ENCODE measurements at places on chromosomes 2 and 18.

- no peak for DNase-seq
Observed at GRCh38 chr18:13218997-13219396, 437 bp downstream of the LDLRAD4 start.

- DNase-seq: peak; percentile 12
Observed at GRCh38 chr18:79581406-79581805, 98.2 kb upstream of the CTDP1 start.

DNA sequence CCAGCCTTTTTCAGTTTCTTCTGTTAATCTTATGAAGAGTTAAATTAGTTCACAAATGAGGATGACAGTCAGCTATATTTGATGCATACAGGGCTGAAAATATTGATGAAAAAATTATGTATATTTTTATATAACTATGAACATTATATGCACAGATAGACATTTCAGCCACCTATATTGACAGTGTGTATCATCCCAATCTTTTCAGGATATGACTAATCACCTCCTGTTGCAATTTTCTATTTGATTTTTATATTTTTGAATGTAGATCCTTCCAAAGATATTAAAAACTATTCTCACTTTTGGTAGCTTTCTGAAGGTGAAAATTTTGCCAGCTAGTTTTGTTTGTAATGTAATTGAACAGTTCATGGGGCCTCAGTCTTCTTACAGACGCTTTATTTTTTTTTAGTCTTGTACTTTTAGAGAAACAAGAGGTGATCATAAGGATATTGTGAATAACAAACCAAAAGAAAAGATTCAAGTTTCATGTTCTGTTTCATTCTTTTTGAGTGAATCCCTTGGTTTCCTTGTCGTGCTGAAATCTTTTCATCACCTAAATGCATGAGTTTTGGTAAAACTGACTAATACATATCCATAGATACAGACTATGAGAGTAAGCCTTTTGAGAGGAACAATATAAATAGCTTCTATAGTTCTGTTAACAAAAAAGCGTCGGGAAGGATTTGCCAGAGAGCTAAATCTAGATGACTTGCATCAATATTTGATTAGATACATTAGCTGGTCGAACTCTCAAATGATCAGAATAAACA is 123.1 kb downstream of the ARHGAP15 start:
- no peak for DNase-seq

DNA sequence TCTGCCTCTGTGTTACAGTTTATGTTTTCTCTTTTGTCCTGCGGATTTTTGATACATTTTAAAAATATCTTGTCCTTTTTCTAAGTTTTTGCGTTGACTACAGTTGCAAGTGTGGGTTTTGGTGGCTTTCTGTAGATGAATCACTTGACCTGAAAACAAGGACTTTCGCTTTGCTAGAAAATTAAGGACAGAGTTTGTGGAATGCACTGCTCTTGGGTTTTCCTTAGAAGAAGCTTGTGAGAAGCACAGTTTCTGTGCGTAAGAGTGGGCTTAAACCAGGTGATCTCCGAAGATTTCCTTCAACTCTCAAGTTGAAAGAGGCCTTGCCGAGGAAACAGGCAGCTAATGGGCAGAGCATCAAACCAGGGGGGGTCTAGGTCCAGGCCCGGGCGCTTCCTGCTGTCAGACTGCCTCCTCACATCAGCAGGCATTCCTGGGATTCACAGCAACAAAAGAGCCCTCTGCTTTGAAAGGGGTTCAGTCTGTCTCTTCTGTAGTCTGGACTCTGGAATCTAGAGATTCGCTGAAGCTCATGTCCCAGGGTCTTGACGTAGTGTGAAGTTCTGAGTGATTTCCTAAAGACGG is 17.3 kb downstream of the NCK2 start:
- DNase-seq: no peak

DNA sequence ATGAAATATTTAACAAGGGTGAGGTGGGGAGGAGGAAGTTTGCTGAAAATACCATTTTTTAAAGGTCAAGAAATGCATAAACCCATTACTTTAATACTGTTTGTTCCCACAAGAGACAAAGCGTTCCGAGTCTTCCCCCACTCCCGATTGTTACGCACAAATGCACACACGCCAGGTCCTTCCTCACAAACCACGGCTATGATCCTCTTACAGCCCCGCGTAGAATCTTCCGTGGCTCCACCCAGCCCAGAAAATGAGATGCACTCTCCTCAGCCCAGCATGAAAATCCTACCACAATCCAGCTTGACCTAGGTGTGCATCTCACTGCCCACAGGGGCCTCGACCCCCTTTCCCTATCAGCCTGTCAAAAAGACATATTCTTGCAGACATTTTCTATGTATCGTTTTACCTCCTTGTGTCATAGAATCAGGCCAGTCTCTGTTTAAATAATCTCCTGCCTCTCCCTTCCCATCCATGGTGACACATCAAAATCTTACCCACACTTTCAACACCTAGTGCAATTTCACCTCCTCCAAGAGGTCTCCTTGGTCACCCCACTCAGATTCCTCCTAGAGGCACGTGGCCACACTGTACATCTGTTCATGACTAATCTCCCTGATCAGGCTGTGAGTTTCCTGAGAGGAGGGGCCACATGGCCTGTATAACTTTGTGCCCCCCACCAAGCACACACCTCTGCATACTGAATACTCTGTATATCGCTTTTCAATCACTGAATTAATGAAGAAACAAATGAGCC is 491.0 kb upstream of the KLHL29 start:
- no peak for DNase-seq

DNA sequence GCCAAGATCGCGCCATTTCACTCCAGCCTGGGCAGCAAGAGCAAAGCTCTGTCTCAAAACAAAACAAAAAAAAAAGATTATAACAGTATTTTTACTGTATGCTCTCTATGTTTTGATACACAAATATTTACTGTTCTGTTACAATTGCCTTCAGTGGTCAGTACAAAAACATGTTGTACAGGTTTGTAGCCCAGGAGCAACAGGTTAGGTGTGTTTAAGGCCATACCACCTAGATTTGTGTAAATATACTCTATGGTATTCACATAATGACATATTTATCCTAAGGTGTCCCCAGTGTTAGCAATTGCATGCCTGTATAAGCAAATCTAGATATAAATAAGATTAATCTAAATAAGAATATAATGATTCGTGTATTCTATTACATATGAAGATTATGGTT is 625.0 kb downstream of the TMEM182 start:
- no peak for DNase-seq

GRCh38 chr2:110675679-110676078 is 2.2 kb downstream of the BUB1 start:
- no peak for DNase-seq

DNA sequence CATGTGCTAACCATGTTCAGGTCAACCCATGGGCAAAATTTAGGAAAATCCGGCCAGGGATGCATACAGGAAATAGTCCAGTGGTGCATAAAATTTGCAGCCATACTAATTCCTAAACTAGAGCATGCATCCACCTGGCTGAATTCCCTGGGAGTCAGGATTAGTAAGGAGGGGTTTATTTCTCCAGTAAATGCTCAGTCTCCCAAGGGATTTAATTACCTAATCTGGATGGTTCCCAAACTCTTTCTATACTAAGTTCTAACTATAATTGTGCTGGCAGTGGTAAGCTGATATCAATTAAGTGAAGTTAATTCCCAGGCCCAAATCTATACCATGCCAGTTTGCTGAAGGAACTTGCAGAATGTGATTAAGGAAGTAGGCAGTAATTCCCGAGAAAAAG is 26.2 kb upstream of the EVA1A start:
- DNase-seq: no peak

- no peak for DNase-seq
Observed at GRCh38 chr2:19631871-19632270, 269.9 kb downstream of the TTC32 start.

GRCh38 chr18:23138471-23138870 is 3.2 kb downstream of the CABLES1 start:
- no peak for DNase-seq

GRCh38 chr2:237696461-237696860 is 69.1 kb downstream of the LRRFIP1 start:
- DNase-seq: no peak

GRCh38 chr2:32925283-32925815 is 21.4 kb upstream of the LTBP1 start:
- no peak for DNase-seq

DNA sequence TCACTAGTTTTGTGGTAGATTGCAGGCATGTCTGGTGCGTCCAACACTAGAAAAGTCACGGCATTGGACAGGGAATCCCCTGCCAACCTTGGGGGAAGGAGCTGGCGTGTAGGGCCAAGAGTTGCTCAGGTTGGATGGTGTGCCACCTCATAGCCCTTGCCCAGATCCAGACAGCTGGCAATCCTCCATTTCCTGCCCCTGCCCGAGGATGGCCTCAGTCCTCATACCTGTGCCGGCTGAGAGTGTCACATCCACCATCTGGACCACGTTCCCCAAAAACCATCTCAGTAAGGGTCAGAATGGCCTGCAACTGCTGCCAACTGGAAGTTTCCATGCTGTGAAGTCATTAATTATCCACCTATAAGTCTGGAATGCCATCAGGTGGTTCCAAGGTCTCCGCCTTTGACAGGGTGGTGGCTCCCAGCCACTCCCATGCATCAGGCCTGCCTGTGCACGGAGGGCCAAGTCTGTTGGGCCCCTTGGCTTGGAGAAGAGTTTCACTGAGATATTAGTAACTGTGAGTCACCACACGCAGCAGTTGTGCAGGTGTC is 55.0 kb downstream of the IMPA2 start:
- no peak for DNase-seq

DNA sequence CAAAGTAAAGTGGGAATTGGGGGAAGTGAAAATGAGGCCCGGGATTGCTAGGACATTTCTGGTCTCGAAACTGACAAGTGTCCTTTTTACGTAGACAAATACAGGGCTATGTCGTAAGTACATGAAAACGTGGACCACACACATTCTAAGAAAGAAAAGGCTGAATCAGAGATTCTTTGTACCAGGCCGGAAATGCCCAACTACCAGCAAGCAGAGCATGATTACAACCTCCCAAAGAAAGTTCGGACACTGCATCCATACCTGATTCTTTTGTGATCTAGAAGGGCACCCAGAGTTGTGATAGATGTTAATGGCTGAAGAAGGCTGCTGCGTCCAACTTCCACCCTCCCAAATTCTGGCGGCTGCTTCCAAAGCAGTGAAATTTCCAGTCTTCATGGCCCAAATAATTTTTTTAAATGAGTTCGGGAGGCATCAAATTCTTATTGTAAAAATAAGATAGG is 1.7 kb downstream of the RBMS1 start:
- no peak for DNase-seq

DNA sequence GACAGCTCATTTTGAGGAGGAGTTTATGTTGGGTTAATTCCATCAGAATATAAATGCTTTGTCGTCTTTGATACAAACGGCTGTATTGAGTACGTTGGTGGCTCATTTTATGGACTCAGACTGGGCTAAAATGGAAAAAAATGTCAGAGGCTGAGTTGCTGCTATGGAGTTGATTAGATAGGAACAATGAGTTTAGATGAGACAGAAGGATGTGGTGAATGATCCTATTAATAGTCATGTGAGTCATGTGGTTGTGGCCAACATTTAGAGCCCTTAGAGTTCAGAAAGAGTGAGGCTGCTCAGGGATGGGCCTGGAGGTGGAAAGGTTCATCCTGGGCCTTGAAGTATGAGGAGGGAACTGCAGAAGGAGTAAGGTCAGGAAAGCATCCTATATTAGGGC is 434.2 kb downstream of the MEIS1 start:
- no peak for DNase-seq

- no peak for DNase-seq
Observed at GRCh38 chr18:12092398-12093229, 1.0 kb upstream of the ANKRD62 start.

DNA sequence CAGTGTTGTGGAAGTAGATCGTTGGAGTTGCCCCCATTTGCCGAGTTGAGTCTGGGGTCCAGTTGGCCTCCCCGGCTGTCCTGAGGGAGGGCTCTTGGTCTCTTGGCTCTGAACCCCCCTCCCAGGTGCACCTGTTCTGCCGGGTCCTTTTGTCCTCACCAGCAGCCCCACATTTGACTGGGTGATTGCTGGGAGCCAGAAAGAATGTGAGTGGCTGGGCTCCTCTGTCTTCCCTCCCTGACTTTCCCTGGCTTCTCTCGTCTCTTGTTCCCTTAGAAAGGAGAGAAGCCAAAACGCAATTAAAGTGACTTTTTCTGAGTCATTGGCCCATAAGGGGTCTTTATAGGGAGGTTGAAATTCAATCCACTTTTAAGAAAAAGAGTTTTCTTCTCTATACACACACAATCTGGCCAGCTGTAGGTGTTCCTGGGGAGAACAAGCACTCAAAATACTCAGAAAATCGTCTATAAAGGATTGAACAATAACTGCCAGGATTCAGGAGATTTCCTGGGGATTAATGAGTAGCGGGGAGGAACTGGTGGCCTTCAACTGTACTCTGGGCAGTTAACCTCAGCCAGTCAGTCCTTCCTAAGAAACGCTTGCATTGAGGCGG is 131.0 kb downstream of the TMEM182 start:
- DNase-seq: no peak

- no peak for DNase-seq
Observed at GRCh38 chr2:96408616-96409015, 73.0 kb downstream of the NCAPH start.

Data from heart left ventricle (tissue), 16 donors.